ENCODE measurements at places on chromosomes 3 and 15.
A peak's percentile ranks its signal among the peaks of the same experiment; 100 is the strongest.

- no peak for DNase-seq
These were observed 802 bp downstream of the RCN2 start for GRCh38 chr15:76932135-76932966.

GRCh38 chr3:145094355-145094941, 1066.5 kb downstream of the PLOD2 start:
- DNase-seq = peak; percentile 11

GRCh38 chr3:4581920-4582611, 88.9 kb downstream of the ITPR1 start:
- DNase-seq = no peak

GRCh38 chr3:154095832-154096421, 25.3 kb upstream of the ARHGEF26 start:
- no peak for DNase-seq

DNA sequence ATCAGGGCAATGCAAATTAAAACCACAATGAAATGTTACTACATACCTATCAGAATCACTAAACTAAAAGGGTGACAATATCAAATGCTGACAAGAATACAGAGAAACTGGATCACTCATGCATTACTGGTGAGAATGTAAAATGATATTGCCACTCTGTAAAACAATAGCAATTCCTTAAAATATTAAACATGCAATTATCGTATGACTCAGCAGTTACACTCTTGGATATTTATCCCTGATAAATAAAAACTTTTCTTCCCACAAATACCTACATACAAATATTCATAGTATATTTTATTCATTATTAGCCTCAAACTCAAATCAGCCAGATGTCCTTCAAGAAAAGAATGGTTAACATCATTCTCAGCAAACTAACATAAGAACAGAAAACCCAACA, 25.9 kb upstream of the RAB6B start:
- DNase-seq = no peak

GRCh38 chr3:194306109-194306686, 44.9 kb downstream of the CPN2 start:
- no peak for DNase-seq

DNA sequence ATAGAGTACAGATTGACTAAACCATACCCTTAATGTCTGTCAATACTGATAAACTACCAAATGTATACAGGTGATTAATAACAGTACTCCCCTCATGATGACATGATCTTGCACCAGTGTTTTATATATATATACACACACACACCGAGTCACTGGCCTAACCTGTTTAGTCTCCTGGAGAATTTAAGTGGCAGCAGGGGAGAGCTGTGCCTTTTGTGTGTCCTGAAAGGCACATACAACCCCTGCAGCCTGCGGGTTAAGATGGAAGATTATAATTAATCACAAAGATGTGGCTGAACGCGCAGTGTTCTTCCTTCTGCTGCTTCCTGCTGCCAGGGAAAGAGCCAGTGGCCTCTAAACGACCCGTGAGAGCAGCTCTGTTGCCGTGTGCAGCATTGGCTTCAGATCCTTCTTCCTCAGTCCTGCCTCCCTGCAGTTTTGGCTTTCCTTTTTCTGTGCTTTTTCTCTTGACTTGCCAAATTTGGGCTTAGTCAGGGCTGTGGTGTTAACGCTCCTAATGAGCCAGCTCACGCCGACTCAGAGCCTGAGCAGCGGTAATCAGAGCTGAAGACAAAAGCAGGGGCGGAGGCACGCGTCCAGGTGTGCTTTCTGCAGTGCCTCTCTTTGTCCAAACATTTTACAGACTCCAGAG, 42.5 kb upstream of the UBE3A start:
- no peak for DNase-seq

- DNase-seq = peak; percentile 66
These were observed 84.8 kb upstream of the KLHL25 start for GRCh38 chr15:85879334-85880163.

DNA sequence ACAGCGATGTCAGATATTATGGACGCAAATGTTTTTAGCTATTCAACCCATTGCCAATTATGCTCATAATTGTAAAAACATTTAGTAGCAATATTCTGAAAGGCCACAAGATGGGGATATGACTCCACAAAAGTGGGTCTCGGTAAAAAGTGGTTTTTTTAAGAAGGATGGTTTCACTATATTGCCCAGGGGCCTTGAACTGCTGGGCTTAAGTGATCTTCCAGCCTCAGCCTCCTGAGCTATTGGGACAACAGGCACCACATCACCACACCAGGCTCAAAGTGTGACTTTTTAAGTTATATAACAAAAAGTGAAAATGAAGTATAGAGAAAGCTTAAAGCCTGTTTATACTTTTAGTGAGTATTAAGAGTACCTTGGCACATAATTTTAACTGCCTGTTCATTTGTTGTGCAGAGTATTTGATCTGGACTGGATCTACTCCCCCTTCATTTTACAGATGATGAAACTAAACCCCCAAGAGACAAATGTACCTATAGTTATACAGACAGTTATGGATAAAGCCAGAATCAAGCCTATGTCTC, 9.4 kb downstream of the NAA50 start:
- peak; percentile 47 for DNase-seq

GRCh38 chr15:76360416-76360815, 23.8 kb downstream of the ISL2 start:
- DNase-seq = no peak

- no peak for DNase-seq
These were observed 85.4 kb downstream of the ZNF385D start for GRCh38 chr3:21665444-21666100.
